ENCODE measurements at places on chromosomes 16 and 17.

DNA sequence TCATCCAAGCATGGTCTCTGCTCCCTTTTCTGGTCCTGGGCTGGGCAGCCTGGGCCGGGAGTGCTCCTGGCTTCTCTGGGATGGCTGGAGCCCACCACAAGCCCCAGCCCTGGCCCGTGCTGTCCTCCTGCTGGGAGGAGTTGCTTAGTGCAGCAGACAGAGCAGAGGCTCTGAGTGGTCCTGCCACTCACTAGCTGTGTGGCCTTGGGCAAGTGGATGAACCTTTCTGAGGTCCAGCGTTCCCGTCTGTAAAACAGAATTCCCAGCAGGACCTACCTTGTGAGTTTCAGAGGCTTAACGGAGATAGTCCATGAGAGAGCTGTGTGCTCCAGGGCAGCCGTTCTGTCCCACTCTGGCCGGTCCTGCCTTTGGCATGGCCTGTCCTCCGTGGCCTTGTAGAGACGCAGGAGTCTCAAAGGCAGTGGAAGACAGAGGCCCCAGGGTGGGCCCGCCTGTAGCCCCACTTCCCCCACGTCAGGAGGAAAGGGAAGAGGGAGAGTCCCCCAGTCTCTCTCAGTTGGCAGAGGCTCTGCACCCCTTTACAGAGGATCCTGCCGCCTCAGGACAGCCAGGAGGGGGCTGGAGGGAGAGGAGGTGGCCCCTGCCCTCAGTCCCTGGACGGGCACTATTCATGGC, 7.8 kb downstream of the MYO15B start:
- DNase-seq, result no peak

DNA sequence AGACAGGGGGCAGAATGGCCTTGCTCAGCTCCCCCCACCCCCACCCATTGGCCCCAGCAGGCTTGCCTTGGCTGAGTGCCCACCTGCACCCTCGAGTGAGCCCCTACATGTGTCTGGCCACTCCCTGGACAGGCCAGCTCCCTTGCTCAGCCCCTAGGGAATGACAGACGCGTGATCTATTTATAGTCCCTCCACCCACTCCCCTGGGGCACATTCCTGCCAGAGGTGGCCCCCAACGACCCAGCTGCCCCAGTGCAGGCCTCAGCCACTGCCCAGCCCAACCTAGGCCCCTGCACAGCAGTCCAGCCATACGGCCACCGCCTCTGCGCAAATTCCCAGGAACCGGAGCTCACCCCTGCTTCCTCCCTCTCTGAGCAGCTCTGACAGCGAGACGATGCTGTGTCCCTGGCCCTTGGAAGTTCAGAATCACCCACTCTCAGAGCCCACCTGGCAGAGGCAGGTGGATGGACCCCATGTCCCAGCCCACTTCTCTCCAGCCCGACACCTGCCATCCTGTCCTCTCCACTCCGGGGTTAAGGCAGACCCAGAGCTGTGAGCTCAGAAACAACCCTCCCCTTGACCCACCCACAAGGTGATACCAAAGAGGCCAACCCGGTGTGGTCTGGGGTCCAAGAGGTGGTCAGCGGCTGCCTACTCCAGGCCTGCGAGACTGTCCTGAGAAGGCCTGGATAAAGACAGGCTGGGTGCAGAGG, 11.5 kb upstream of the P2RX1 start:
- DNase-seq, result no peak

DNA sequence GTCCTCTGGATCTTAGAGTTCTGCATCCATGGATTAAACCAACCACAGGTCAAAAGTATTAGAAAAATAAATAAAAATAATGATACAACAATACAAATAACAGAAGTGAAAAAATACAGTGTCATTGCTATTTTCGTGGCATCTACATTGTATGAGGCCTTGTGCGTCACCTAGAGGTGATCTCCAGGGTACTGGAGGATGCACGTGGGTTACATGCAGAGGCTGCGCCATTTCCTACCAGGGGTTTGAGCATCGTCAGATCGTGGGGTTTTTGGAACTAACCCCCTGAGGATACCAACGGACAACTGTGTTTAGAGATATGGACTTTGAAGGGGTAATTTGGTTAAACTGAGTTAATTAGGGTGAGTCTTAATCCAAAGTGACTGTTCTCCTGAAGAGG, 224.7 kb downstream of the ENGASE start:
- no peak for DNase-seq

DNA sequence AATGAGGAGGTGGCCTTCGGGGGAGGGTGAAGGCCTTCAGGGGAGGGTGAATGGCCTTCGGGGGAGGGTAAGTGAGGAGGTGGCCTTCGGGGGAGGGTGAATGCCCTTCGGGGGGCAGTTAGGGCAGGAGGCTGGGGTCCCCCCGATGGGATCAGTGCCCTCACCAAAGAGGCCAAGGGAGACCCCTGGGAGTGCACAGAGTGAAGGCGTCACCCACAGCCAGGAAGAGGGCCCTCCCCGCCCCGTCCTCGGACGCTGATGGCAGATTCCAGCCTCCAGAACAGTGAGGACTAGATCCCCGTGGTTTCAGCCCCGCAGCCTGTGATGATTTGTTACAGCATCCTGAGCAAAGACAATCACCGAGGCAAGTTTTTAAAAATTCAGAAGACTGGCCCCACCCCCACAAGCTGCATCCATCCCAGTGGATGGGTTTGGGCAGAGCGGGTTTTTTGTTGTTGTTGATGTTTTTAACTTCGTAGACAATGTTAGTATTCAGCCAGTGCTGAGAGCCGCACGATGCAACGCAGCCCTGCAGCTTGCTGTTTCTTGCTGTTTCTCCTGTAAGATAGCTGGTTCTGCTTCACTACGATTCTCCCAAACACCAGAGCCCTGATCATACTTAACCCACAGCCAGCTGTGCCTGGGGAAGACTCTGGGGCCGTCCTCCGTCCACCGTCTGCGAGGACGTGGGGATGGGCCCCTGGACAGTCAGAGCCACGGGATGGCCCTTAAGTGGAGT, 40.7 kb upstream of the CBFA2T3 start:
- no peak for DNase-seq

DNA sequence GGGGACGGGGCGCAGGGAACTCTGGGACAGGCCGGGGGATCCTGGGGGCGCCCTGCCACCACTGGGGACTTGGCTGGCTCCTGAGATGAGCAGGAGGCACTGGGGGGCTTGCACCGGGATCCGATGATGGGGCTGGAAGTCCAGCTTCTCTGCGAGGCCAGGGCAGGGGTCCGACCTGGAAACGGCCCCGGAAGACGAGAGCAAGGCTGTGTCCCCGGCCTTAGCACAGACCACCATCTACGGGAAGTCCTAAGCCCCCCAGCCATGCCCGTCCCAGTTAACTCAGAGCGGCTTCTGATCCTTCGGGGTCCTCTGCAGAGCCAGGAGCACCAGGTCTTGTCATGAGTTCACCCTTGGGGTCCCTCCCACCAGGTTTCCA, 573 bp downstream of the CDT1 start:
- DNase-seq, result no peak

DNA sequence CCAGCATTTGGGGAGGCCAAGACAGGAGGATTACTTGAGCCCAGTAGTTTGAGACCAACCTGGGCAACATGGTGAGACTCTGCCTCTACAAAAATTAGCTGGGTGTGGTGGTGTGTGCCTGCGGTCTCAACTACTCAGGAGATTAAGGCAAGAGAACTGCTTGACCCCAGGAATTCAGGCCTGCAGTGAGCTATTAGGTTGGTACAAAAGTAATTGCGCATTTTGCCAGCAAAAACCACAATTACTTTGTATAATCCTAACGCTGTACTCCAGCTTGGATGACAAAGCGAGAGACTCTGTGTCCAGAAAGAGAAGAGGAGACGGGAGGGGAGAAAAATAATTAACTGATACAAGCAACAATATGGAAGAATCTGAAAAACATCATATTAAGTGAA, 32.7 kb downstream of the YWHAE start:
- DNase-seq, result no peak

GRCh38 chr16:58433569-58433951, 41.3 kb downstream of the GINS3 start:
- no peak for DNase-seq

GRCh38 chr17:5874486-5874885, 195.7 kb upstream of the WSCD1 start:
- no peak for DNase-seq

DNA sequence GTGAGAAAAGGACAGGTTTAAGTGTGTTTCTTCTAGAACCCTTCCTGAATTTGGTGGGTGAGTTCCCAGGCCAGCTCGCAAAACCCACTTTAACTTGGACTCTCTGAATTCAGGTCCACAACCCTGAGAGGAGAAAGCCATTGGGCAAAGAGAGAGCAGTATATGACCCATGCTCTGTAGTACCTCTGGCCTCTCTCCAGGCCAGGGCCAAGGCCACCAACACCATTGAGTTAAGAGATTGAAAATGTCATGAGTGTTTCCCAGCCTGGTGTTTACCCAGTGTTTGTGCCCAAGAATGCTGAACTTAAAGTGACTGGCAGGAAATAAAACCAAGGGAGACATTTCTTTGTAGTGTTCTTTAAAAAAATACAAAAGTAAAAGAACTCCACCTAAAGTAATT, 410.4 kb upstream of the CDH5 start:
- no peak for DNase-seq

- DNase-seq, result no peak
Measured at GRCh38 chr16:77430360-77430759, 4.5 kb downstream of the ADAMTS18 start.

GRCh38 chr16:19419698-19420075, 2.0 kb downstream of the TMC5 start:
- DNase-seq, result no peak

GRCh38 chr16:4443986-4444385, 18.3 kb downstream of the DNAJA3 start:
- no peak for DNase-seq

DNA sequence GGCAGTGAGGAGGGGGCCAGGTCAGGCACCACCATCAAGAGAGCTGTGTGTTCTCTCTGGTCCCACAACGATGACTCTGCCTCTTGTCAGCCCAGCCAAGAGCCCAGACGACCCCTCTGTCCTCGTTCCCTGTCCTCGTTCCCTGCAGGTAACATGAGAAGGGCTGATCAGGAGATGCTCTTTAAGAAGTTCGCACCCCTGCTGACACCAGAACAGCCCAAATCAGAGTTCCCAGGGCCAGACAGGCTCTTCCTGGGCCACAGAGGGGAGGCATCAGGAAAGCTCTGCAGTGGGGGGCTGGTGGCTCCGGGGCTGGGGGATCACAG, 13.5 kb upstream of the DNAI2 start:
- DNase-seq, result peak; percentile 57

GRCh38 chr17:9817086-9817485, 4.8 kb downstream of the GSG1L2 start:
- peak; percentile 48 for DNase-seq

- no peak for DNase-seq
Measured at GRCh38 chr17:21368545-21369246, 7.5 kb upstream of the KCNJ12 start.

DNA sequence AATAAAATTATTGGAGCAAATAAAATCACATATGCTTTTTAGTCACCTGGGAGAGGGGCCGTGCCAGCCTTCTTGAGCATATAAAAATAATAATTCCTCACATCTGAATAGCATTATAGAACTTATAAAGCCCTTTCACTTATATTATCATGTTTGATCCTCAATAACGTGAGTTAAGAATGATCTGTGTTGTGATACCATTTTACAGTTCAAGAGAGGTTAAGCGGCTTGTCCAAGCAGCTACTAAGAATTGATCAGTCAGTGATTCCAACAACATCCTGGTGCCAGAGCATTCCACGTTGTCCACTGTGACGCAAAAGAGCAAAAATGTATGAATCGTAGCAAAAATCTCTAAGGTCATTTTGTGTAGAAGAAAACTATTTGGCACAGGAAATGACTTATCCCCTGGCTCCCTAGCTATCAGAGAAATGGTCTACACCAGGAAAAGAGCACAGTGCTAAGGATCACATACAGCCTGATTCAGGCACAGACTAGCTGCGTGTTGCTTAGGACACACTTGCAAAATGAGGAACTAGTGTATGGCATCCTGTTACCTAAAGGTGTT, 33.0 kb downstream of the ANKFN1 start:
- DNase-seq, result no peak

DNA sequence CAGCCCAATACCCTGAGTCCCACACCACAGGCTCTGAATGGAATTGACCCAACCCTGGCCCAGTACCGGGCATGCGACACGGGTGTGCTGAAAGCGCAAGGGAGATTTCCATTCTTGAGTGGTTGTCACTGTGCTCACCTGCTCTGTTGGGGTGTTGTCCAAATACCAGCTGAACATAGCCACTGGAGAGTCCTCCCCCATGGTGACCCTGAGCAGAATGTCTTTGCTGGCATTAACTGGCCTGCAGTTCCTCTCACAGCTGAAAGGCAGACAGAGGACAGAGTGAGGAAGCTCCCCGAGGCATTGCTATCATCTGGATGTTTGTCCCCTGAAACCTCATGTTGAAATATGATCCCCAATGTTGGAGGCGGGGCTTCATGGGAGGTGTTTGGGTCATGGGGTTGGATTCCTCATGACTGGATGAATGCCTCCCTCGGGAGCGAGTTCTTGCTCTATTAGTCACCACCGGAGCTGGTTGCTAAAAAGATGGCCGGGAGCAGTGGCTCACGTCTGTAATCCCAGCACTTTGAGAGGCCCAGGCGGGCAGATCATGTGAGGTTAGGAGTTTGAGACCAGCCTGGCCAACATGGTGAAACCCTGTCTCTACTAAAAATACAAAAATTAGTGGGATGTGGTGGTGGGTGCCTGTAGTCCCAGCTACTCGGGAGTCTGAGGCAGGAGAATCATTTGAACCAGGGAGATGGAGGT, 57.3 kb upstream of the BCO1 start:
- DNase-seq, result peak; percentile 92

- DNase-seq, result no peak
Measured at GRCh38 chr16:85965125-85965524, 66.2 kb downstream of the IRF8 start.

DNA sequence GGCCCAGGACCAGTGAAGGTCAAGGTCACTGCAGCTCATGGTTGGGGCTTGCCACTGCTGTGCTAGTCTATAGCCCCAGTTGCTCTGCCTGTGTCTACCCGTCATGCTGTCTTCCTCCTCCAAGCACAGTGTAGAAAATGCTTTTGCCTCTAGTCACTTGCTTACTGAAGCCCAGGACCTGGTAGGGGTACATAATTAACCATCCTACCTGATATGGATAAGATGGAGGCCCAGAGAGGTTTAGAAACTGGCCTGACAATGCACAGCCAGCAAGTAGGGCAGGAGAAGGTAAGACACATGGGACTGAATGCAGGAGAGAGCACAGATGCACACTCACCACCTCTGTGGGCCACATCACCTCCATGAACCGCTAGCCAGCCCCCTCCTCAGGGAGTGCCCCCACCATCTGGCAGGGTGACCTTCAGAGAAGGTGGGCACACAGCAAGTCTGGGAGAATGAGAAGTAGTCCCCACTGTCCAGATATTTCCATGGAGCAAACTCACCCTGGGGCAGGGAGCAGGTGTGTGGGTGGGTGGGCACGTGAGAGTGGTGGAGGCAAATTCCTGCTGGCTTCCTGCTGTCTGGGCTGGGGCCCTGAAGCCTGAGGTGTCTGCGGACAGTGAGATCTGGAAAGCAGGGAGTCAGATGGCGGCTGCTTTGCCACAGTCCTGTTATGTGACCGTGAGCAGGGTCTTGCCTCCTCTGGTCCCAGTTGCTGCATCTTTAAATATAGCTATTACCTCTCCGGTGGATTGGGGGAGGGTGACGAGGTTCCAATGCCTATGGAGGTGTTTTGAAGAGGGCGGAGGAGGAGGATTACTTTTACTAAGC, 1.0 kb downstream of the CX3CL1 start:
- DNase-seq, result no peak

- no peak for DNase-seq
Measured at GRCh38 chr16:67458121-67458641, 22.8 kb downstream of the ATP6V0D1 start.
